ENCODE measurements at places on chromosomes 6 and 20. TPM values are rescaled to one million over a fixed set of nuclear protein-coding genes. Genes with fewer than 3 reads are reported as not detected.

GRCh38 chr6:157952861-157953351 is 28.8 kb upstream of the SYNJ2 start:
- no peak for DNase-seq

DNA sequence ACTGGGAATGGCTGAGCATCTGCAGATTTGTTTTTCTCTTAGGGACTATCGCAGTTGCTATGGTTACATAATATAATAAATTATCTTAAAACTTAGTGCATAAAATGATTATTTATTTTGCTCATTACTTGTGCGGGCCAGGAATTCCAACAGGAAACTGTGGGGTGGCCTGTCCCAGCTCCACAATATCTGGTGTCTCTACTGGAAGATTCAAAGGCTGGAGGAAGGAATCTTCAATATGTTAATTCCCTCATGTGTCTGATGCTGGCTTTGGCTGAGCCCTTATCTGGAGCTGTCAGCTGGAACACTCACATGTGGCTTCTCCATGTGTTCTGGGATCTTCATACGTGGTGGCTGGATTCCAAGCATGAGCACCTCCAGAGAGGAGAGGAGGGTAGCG is 23.9 kb upstream of the B3GAT2 start:
- peak; percentile 5 for DNase-seq

DNA sequence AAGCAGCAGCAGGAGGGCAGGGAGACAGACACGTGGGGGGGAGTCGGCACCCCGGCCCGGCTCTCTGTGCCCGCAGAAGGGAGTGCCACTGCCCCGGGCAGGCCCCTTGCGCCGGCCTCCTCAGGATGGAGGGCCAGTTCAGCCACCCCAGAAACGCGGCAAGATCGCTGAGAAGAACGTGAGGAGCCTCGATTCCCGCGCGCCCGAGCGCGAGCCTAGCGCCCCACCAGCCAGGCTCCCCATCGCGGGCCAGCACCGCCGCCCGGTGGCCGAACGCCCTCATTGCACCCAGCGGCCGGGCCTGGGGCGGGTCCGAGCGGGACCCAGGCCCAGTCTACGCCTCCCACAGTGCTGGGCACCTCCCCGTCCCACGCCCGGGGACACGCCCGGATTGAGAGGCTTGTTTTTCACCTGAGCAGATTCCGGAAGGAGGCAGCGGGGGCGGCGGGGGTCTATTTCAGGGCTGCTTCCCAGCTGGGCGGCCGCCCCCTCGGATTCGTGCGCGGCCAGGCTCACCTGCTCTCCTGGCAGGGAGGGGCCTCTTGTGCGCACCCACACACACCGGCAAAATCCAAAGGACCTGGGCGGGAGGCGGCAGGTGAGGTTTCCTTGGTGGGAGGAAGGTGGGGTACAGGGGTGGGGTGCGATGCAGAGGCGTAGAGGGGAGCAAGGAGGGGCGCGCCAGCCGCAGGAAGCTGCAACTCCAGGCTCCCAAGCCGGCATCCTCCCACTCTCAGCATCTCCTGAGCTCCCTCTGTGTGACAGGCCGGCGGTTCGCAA is 9.0 kb upstream of the GRM4 start:
- DNase-seq = peak; percentile 59

- no peak for DNase-seq
Observed at GRCh38 chr6:109486068-109486467, 3.0 kb upstream of the ZBTB24 start.

DNA sequence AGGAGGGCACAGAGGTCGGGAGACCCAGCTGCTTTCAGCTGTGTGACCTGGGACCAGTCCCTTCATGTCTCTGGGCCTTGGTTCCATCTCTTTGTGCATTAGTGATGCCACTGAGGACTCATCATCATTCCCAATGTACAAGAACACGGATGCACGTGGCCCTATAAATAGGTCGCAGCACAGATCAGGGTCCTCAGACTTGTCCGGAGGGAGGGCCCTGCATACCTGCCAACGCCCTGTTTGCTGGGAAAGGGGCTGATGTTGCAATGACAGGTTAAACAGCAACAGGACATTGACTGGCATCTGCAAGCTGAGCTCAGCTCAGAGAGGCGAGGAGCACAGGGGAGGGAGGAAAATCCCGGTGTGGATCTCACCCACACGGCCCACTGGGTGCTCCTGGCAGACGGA is 21.8 kb downstream of the TGM2 start:
- DNase-seq = no peak

Gene UBD
- 0.25 TPM for polyA plus RNA-seq

Gene BICRAL
- polyA plus RNA-seq = 19.4 TPM

Measured in left lung (tissue), 14 donors.